ENCODE measurements at places on chromosomes 11 and 22. TPM values are rescaled to one million over a fixed set of nuclear protein-coding genes. Genes with fewer than 3 reads are reported as not detected.

DNA sequence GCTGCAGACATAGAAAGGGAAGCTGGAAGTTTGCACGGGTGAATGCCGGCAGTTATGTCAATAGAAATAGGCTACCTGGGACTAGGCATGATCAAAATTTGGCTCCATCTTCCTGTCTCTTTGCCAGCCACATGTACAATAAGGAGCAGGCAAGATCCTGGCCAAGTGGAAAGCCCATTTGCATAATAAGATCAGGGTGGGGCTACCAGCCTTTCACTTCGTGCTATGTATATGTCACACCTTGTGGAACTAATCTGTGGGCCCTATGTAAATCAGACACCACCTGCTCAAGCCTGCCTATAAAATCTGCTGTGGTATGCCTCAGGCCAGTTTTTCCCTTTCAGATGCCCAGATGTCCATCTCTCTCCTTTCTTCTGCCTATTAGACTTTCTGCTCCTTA lies 79.3 kb upstream of the DRD2 start:
- H3K4me3 ChIP-seq, result no peak overlapping the region
- no peaks in the 10 kb centered on the region for H3K4me1 ChIP-seq
- DNase-seq, result no peak

DNA sequence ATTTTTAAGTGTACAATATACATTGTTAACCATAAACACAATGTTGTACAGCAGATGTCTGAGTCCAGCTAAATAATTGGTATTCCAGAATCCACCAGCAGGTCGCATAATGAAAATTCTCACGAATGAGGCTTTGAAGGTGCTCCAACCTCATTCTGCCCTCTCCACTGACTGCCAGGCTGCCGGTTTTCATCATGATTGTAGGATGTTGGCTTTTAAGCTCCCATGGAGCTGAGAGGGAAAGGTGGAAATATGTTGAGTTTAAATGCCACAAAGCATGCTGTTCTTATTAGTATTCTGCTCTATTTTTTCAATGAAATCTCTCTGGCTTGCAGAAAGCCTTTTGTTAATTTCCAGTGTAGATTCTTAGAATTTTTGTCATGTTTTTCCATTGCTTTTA lies 337.2 kb upstream of the DDI1 start:
- no peak overlapping the region for H3K4me3 ChIP-seq
- no peaks in the 10 kb centered on the region for H3K27me3 ChIP-seq
- no peak overlapping the region for H3K27ac ChIP-seq
- no peak for DNase-seq
- no peaks in the 10 kb centered on the region for H3K4me1 ChIP-seq

- no peaks in the 10 kb centered on the region for H3K36me3 ChIP-seq
- H3K4me1 ChIP-seq, result no peaks in the 10 kb centered on the region
These were observed 42.3 kb upstream of the RDX start for GRCh38 chr11:110338684-110339083.

DNA sequence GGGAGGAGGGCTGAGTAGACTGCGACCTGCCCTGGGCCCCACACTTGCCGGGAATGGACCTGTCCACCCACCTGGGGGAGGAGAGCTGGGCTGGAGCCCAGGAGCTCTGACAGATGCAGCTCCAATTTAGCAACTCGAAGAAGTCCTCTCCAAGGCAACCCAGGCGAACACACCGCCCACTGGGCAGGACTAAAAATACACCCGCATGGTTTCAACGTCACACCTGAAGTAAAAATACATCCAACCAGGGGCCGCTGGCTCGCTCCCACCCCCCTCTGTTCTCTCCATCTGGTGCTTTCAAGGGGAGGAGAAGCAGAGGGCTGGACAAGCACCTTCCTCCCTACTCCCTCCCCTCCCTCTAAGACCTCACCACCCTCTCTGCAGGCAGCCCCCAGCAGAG lies 119.9 kb downstream of the FEZ1 start:
- no peaks in the 10 kb centered on the region for H3K4me1 ChIP-seq
- H3K36me3 ChIP-seq, result no peaks in the 10 kb centered on the region
- no peak for DNase-seq
- no peak overlapping the region for H3K4me3 ChIP-seq
- H3K27me3 ChIP-seq, result no peaks in the 10 kb centered on the region

DNA sequence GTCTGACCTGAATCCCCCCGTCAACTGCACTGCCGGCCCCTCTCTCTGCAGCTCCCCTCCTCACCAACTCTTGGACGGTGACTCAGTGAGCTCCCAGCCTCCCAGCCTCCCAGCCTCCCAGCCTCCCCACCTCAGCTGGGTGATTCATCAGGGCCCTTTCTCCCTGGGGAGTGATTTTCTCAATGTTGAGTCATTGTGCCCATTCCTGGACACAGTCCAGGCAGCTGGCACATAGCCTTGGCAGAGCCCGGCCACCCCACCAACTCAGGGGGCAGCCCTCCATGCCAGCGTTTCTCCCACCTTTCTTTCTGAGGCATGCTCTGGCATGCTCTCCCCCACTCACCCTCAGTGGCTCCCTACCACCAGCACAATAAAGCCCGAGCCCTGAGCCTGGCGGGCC lies 30.7 kb downstream of the PDE2A start:
- H3K27ac ChIP-seq, result no peak overlapping the region
- H3K4me3 ChIP-seq, result no peak overlapping the region
- no peak for DNase-seq
- H3K36me3 ChIP-seq, result no peaks in the 10 kb centered on the region
- H3K4me1 ChIP-seq, result no peaks in the 10 kb centered on the region

DNA sequence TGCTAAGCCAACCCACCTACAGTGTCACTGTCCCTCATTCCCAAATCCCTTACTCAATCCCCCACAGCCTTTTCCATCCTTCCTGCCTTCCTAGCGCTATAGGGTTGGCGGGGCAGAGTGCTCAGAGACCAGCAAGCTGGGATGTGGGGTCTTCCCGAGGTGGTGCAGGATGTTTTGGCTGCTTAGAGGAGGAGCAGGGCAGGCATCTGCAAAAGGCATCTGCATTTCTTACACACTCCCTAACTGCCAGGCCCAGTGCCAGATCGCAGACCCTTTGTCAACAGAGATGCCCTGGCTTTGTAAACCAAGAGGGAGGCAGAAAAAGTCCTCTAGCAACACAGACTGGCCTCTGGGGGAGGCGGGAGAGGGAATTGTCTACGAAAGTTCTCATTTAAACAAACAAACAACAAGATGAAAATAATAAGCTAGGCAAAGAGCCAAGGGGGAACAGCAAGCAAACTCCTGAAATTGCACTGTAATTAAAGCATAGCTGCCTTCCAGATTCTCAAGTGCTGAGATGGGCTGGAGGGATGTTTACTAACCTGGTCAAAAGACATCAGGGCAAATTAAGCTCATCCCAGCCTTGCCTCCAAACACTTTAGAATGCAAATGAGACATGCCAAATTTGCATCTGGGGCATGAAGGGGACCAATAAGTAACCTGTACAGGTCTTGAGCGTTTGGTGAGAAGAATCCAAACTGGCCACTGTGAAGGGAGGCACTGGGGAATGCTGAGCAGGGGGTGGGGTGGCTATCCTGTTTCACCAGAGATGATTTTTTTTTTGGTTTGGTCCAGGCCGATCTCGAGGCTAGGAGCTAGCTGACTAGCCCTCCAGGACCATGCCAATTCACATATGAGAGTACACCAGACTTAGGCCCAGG lies 38.1 kb upstream of the ADA2 start:
- no peak overlapping the region for H3K27ac ChIP-seq
- no peak overlapping the region for H3K4me3 ChIP-seq
- H3K36me3 ChIP-seq, result no peaks in the 10 kb centered on the region
- peaks cover 6% of the 10 kb centered on the region for H3K4me1 ChIP-seq
- DNase-seq, result no peak
- H3K27me3 ChIP-seq, result no peaks in the 10 kb centered on the region

DNA sequence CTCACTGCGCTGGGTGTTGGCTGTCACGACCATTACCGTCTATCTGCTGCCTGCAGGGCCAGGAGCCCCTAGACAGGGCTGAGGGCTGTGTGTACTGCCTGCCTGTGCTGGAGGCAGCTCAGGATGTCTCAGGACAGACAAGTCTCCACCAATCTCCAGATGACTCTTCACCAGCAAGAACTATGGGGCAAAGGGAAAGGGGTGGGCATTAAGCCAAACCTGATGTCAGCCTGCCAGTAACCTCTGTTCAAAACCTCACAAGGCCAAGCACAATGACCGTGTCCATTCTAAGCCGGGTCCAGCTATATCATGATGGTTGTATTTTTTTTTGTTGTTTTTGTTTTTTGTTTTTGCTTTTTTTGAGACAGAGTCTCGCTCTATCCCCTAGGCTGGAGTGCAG lies 31.6 kb downstream of the MAFF start:
- DNase-seq, result no peak
- no peak overlapping the region for H3K27ac ChIP-seq
- peaks cover 73% of the 10 kb centered on the region for H3K36me3 ChIP-seq
- H3K4me1 ChIP-seq, result peaks cover 2% of the 10 kb centered on the region

DNA sequence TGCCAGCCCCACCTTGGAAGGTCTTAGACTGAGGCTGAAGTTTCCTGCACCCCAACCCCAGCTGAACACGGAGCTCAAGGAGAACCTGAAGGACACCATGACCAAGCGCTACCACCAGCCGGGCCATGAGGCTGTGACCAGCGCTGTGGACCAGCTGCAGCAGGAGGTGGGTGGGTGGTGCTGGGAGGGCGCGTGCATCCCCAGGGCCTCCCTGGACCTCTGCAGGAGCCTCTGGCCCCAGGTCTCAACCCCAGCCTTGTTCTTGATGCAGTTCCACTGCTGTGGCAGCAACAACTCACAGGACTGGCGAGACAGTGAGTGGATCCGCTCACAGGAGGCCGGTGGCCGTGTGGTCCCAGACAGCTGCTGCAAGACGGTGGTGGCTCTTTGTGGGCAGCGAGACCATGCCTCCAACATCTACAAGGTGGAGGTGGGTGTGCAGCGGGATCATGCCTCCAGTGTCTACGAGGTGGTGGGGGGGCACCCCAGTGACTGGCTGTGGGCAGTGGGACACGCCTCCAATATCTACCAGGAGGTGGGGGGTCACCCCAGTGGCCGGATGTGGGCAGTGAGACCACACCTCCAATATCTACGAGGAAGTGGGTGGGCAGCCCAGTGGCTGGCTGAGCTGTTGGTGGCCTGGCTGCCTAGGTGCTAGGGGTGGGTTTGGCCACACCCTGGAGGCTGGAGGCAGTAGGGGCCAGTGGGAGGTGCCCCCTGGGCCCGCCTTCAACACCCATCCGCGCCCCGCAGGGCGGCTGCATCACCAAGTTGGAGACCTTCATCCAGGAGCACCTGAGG lies 4.6 kb downstream of the CD151 start:
- H3K27ac ChIP-seq, result peak overlapping the region; percentile 36
- DNase-seq, result no peak
- H3K4me1 ChIP-seq, result peaks cover 52% of the 10 kb centered on the region
- no peak overlapping the region for H3K4me3 ChIP-seq

DNA sequence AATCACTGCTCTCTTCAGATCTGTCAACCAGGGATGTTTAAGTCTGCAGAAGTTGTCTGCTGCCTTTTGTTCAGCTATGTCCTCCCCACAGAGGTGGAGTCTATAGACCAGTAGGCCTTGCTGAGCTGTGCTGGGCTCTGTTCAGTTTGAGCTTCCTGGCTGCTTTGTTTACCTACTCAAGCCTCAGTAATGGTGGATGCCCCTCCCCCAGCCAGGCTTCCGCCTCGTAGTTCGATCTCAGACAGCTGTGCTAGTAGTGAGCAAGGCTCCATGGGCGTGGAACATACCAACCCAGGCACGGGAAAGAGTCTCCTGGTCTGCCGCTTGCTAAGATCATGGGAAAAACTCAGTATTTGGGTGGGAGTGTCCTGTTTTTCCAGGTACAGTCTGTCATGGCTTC lies 27.6 kb upstream of the CASP12 start:
- H3K27ac ChIP-seq, result no peak overlapping the region
- no peak for DNase-seq
- H3K27me3 ChIP-seq, result no peaks in the 10 kb centered on the region
- H3K4me1 ChIP-seq, result no peaks in the 10 kb centered on the region

DNA sequence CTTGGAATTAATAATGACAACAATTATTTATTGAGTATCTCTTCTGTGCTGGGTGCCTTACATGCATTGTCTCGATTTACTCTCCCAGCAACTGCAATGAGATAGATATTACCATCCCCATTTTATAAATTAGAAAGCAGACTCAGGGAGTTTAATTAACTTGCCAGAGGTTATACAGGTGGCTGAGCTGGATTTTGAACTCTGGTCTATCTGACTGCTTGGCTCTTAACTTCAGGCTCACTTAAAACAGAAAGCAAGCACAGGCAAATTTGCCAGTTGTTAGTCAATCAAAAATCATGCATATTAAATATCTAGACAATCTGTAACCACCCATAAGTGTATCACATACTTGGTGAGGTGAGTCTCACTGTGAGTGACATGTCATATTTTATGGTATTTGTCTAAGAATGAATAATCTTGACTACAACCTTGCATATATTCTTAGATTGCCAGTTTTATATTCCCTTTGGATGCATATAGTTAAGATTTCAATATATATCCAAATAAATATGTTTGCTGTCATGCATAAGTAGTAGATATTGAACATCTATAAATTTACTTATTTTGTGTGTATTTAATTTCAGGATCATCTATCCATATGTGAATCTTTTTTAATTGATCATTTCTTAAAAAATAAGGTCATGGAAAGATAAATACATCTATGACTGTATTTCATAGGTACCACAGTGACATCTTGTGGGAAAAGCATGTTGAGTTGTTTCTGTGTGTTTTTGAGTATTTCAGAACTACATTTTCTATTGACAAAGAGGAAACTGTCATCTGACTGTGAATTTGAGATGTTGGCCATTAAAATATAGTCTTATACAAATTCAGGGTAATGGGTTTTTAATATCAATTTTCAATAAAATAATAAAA lies 112.0 kb upstream of the ARHGAP42 start:
- no peak for DNase-seq
- no peak overlapping the region for H3K27ac ChIP-seq
- H3K27me3 ChIP-seq, result no peaks in the 10 kb centered on the region
- no peaks in the 10 kb centered on the region for H3K4me1 ChIP-seq

GRCh38 chr11:62514151-62514550 lies 32.5 kb downstream of the AHNAK start:
- H3K36me3 ChIP-seq, result peaks cover 11% of the 10 kb centered on the region
- no peak overlapping the region for H3K4me3 ChIP-seq

DNA sequence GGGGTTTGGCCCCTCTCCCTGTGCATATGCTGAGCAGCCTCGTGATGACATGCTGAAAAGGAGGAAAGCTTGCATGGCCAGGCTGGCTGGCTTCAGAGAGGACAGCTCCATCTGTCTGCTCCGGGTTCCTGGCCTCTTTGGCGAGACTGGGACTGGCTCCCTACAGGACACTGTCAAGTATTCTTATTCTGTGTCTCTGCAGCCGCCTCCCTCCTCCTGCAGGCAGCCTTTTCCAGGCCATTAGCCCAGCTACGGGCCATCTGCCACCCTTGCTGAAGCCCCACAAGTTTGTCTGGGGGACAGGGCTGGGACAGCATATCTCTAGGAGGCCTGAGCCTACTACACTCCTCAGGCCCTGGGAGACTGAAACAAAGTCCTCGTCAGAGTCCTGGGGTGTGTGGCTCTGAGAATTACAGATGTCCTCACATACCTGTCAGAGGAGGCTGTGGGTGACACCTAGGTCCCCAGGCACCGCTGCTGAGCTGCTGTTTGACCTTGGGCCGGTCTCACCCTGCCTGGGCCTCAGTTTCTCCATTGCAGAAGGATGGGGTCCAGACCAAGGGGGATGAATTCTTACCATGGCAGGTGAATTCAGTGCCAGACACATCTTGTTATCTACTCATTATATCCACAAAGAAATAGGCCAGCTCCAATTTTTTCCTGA lies 11.0 kb downstream of the MRGPRG start:
- H3K27me3 ChIP-seq, result no peaks in the 10 kb centered on the region
- DNase-seq, result no peak

The TSGA10IP gene
- total RNA-seq, result not detected

The MOV10L1 gene
- total RNA-seq, result 2.5 TPM

The EFCAB6 gene
- total RNA-seq, result 9.2 TPM

The TSPAN4 gene
- 256 TPM for total RNA-seq

The SLC22A12 gene
- total RNA-seq, result not detected

The BCO2 gene
- total RNA-seq, result 5.1 TPM

The MS4A7 gene
- total RNA-seq, result 77.1 TPM

All from tibial nerve (tissue), 4 donors.